Activated CD8-positive, alpha-beta T cell treated with anti-CD3 and anti-CD28 coated beads, Interleukin-2, amount 10 ng/mL, durations not matched to agents 7 days and 5 days (primary cell): ENCODE measurements at places on chromosomes 3 and 15. TPM values are rescaled to one million over a fixed set of nuclear protein-coding genes. Genes with fewer than 3 reads are reported as not detected.

DNA sequence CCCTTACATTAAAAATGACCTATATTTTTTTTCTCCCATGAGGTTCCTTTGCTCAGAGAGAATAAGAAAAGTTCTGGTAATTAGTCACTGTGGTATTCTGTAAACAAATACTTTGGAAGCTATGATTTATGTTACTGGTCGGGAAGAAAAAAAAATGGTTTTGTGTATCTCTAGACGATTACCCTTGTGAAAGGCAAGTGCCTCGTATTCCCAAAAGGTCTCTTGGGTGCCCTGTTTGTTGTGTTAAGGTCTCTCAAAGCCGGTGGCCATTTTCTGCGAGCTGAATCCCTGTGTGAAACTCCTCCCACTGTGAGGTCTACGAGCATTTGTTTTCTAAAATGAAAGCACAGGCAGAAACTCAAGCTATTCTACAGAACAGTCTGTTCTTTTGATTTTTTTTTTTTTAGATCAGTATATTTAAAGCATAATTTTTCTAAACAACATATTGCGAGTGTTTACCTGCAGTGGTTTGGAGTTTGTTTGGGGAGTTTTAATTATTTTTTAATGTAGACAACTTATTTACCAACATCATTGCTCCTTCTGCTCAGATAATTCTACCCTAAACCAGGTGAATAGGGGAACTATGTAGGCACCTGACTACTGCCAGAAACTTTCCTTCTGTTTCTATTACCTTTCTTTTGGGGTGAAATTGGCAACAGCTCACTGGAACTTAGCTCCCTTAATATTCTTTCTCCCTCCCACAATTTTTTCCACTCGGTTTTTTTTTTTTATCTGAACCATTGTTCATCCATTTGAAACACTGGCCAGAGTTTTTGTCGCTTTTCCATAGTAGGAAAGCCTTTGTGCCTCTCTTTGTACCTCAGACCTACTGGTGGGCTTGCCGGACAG lies 44.0 kb downstream of the ZBTB38 start:
- H3K27me3 ChIP-seq = no peaks in the 10 kb centered on the region
- H3K4me3 ChIP-seq = peak overlapping the region; percentile 79
- peak; percentile 79 for DNase-seq
- peaks cover 61% of the 10 kb centered on the region for H3K36me3 ChIP-seq
- peaks cover 68% of the 10 kb centered on the region for H3K4me1 ChIP-seq

GRCh38 chr3:52473026-52473425 lies 17.6 kb downstream of the NISCH start:
- H3K4me1 ChIP-seq = no peaks in the 10 kb centered on the region
- peaks cover 37% of the 10 kb centered on the region for H3K36me3 ChIP-seq
- no peak for DNase-seq
- H3K27ac ChIP-seq = no peak overlapping the region

DNA sequence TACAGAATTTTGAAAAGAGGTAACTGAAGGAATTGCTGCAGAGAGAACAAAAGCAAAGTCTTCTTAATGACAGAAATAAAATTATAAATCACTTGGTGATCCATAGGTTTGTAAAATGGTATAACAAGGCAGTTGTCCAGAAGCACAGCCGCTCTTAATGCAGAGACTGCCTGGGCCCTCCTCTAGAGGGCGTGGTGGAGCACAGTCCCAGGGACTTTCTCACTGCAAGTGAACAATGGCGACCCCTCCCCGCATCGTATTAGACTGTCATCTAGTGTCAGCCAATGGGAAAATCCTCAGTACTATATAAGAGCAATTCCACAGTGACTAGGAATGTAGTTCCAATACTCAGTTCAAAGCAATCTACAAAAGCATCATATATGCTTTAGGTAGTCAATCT lies 26.4 kb upstream of the ZBED2 start:
- H3K4me3 ChIP-seq = no peak overlapping the region
- H3K27ac ChIP-seq = no peak overlapping the region
- H3K4me1 ChIP-seq = peaks cover 49% of the 10 kb centered on the region
- no peak for DNase-seq
- peaks cover 84% of the 10 kb centered on the region for H3K36me3 ChIP-seq

DNA sequence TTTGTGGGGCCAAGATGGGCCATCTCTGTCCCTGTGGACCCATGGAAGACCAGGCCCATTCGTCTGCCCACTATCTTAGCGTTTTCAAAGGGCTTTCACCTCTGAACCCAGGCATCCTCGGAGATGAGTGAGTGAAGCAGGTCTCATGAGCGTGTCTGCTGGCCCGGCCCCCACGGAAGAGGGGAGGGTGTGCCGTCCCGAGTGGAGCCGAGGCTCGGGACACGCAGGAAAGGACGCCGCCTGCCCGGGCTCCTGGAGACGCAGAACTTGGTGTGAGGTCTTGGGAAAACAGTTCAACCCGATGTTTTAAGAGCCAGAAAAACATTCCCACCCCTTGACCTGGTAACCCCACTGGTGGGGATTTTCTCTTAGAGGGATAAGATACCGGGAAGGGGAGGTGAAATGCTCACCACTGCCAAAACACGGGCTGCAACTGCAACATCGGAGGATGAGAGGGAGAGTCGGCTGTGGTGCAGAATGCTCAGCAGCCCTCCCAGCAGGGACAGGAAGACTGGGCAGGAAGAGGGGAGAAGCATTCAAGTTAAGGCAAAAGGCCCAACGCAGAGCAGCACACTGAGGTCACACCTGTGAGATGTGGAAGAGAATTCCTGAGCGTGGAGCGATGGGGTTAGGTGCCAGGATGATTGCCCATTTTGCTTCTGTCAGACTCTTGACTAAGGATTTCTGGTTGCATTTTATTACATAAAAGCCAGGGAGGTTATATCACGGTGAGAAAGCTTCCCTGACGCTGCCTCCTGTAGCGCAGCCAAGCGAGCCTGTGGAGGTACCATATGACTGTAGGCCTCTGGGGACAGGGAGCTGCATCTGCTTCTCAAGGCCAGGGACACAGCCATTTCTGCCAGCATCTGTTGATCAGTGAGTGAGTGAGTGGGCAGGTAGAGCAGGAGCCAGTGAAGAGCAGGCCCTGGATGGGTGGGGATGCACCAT lies 14.1 kb upstream of the STAB1 start:
- H3K4me1 ChIP-seq = no peaks in the 10 kb centered on the region
- no peak for DNase-seq
- H3K4me3 ChIP-seq = no peak overlapping the region
- peak overlapping the region; percentile 37 for H3K27ac ChIP-seq

DNA sequence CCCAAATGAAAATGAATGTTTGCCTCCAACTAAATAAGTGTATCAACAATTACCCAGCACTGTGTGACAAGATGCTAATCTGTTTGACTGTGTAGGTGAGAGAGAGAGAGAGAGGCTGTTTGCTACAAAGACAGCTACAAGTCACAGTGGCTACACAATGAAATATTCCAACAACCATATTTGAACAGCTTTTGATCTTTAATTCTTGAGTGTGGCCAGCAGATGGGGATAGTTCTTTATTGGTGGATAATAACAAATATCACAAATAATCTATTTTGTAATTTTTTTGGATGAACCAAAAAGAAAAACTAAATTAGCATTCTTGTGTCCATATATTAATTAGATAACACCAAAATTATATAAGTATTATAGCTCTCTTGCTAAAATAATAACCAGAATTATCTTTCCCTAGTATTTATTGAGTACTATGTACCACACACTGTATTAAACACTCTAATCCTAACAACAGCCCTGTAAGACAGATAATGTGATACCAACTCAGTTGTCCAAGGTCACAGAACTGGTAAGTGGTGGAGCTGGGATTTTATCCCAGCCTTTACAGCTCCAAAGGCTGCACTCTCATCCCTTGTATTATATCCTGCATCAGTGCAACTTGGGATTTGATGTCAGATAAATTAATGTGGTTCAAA lies 61.9 kb upstream of the C3orf80 start:
- H3K36me3 ChIP-seq = no peaks in the 10 kb centered on the region
- H3K4me3 ChIP-seq = no peak overlapping the region
- H3K27me3 ChIP-seq = peaks cover 14% of the 10 kb centered on the region
- no peaks in the 10 kb centered on the region for H3K4me1 ChIP-seq
- no peak for DNase-seq
- H3K27ac ChIP-seq = no peak overlapping the region

GRCh38 chr15:51696566-51696965 lies 15.3 kb downstream of the SCG3 start:
- peaks cover 33% of the 10 kb centered on the region for H3K27me3 ChIP-seq
- peaks cover 16% of the 10 kb centered on the region for H3K4me1 ChIP-seq
- H3K27ac ChIP-seq = no peak overlapping the region
- no peak for DNase-seq
- H3K36me3 ChIP-seq = no peaks in the 10 kb centered on the region
- H3K4me3 ChIP-seq = no peak overlapping the region

The SST gene
- total RNA-seq = not detected

The GABRB3 gene
- 0.13 TPM for total RNA-seq

The RARRES1 gene
- total RNA-seq = not detected
